Stimulated activated CD4-positive, alpha-beta T cell treated with anti-CD3 and anti-CD28 coated beads, Interleukin-12 subunit alpha, Interleukin-12 subunit beta, amount 100 ng/mL, for 48 hours (primary cell): ENCODE measurements at places on chromosomes 5 and 9.

DNA sequence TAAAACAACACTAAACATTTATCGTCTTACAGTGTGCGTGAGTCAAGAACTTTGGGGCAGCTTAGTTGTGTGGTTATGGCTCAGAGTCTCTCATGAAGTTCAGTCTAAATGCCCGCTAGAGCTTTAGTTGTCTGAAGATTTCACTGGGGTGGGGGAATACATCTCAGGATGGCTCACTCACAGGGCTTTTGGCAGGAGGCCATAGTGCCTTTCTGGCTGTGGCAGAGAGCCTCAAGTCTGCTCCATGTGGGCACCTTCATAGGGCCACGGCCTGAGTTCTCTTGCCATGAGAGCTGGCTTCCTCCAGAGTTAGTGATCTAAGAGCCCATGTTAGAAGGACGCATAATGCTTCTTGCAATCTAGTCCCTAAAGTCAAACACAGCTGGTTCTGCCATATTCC is 258.8 kb upstream of the NUDT12 start:
- DNase-seq, result no peak

DNA sequence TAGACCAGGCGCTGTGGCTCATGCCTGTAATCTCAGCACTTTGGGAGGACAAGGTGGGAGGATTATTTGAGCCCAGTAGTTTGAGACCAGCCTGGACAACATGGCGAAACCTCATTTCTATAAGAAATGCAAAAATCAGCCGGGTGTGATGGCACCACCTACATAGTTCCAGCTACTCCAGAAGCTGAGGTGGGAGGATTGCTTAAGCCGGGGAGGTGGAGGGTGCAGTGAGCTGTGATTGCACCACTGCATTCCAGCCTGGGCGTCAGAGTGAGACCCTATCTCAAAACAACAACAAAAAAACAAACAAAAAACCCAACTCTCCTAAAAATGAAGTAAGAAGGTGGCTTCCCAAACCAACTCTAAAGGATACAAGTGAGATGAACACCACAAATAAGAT is 23.0 kb downstream of the IARS1 start:
- no peak for DNase-seq

DNA sequence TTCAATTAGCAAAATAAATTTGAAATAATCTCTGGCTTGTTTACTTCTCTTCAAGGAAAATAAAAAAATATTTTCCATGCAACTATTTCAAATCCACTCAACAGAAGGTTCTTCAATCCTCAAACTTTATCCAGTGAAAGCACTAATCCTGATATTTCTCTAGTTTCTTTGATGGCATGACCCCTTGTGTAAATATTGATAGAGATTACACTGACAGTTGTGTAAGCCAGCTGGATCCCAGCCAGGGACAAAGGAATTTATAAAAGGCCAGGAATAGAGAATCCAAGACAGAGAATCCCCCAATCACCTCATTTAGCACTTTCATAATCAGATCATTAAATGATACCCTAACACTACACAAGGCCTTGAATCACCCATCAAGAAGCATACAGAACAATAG is 135.2 kb downstream of the GNA14 start:
- DNase-seq, result no peak

GRCh38 chr9:116516456-116516855 is 170.6 kb upstream of the TRIM32 start:
- DNase-seq, result no peak

DNA sequence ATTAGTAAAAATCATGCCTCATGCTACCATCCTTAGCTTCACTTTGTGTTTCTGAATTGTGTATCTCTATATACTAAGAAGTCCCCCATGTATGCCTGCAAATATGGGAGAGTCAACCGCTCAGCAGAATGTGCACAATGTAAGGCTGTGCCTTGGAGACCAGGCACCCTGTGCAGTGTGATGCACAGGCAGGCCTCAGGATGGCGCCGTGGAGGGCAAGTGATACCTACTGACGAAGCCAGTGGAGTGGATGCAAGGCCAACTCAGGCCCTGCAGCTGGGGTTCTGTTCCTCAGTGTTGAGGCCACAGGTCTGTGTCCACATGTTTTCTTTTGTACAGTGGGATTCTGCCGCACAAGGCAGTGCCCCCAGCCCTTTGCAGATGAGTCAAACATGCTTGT is 28.4 kb downstream of the SYK start:
- DNase-seq, result no peak

GRCh38 chr9:116152941-116153764 is 438 bp upstream of the PAPPA start:
- DNase-seq, result no peak

GRCh38 chr5:180557217-180557809 is 34.0 kb downstream of the SCGB3A1 start:
- DNase-seq, result no peak

DNA sequence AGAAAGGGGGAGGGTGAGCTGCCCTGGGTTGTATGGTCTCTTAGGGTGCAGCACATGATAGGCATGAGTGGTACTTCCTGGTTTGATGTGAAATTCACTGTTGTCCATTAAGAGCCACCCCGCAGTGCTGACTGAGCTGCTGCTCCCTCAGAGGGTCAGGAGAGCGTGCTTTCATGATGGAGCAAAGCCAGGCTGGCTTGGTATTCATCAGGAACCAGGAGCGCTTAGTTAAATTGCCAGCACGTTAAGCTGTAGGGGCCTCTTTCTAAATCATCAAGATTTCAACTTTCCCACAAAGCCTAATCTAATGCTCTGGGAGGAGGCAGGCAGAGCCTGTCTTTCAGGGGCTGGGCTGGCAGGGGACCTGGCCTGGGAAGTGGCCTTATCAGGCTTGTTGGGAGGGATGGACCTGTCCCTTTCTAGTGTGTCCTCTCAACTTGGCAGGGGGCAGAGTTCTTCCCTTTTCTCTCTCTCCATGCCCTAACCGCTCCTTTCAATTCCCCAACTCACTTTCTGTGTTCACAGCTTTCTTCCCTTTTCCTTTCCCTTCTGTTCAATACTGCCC is 7.9 kb downstream of the CYSTM1 start:
- DNase-seq, result no peak

DNA sequence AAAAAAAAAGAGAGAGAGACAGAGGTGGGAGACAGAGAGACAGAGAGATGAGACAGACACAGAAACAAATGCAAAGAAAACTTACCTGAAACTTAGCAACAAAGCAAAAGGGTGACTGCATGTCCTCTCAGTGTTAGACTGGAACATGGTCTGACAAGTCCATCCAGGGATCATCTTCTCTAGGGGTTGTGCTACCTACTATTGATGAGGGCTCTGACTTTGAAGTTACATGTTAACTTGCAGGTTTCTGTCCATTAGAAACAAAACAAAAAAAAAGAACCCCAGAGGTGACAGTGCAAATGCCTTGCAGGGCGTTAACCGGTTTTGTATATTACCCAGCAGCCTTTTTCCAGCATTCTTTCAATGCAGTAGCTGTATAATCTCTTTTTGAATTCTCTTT is 13.6 kb upstream of the SPARC start:
- DNase-seq, result no peak

GRCh38 chr9:133207021-133207531 is 2.0 kb downstream of the OBP2B start:
- no peak for DNase-seq

DNA sequence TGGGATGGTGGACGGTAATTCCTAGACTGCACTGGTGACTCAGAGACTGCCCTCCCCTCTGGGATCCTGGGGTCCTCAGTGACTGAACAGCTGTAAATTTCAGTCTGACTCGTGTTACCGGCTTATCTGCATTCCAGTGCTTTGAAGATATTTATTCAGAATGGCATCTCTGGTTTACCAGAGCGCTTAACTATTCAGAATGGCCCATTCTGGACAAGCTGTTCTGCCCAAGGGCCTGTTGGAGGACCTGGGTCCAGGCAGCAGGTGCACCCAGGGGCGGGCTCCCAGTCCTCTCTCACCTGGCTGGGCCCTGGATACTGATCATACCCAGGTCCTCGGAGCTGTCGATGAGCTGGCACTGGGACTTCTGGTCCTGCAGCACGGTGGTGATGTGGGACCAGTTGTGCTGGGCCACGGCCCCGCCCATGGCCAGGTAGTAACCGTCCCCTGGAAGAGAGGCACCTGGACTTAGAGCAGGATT is 48.0 kb downstream of the SARDH start:
- DNase-seq, result no peak

DNA sequence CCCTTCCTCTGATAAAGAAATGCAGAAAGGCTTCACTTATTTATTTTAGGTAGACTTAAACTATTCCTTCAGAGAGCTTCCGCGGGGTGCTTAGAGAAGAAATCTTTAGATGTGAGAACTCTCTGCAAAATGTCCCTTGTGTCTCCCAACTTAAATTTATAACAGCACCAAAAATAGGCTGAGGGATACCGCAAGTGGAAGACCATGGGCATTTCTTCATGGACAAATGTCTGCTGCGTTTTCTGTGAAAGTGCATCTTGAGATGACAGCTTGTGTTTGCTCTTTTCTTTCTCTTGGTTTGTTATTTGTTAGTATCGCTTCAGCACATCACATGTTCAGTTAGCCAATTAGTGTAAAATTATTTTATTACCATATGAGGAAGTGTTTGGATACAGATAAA is 15.3 kb upstream of the GRIN3A start:
- DNase-seq, result no peak

GRCh38 chr5:139552893-139553575 is 8.1 kb upstream of the UBE2D2 start:
- DNase-seq, result no peak

DNA sequence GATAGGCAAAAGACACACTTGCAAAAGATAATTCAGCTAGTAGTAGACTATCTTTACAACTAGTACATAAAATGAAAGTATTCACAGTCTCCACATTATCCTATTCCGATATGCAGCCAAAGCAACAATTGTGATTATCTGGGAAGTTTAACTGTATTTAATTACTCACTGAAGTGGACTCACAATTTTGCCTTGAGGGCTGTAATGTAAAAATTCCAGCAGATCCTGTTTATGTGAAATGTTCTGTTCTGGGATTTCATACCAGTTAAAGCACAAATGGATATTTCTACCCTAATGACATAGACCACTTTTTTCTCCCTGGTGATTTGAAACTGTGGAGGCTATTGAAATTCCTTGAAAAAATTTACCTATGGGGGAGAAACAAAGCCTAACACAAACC is 474.4 kb upstream of the EDIL3 start:
- DNase-seq, result no peak

GRCh38 chr5:144017119-144017518 is 153.3 kb downstream of the YIPF5 start:
- DNase-seq, result no peak

GRCh38 chr9:9746826-9747225 is 866.0 kb downstream of the PTPRD start:
- no peak for DNase-seq

DNA sequence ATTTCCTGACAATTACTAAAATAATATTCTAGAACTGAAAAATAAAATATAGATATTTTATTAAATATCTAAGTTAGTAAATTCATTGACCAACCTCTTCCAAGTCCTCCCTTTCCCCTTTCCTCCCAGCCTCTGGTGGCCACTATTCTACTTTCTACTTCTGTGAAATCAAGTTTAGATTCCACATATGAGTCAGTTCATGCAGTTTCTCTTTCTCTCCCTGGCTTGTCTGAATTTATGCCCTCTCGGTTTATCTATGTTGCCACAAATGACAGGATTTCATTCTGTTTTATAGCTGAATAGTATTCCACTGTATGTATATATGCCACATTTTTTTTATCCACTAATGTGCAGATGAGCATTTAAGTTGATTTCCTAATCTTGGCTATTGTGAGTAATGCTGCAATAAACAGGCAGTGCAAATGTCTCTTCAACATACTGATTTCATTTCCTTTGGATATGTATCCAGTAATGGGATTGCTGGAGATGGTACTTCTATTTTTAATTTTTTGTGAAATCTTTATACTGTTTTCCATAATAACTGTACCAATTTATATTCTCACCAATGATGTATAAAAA is 52.3 kb downstream of the WDR36 start:
- DNase-seq, result no peak

- no peak for DNase-seq
Observed at GRCh38 chr5:163727028-163727427, 221.6 kb downstream of the MAT2B start.
